ENCODE measurements at places on chromosomes 12 and 14. TPM values are rescaled to one million over a fixed set of nuclear protein-coding genes. Genes with fewer than 3 reads are reported as not detected.

Gene NUAK1
- 39.2 TPM for total RNA-seq

GRCh38 chr12:98578392-98578791 lies 15.1 kb upstream of the SLC25A3 start:
- H3K36me3 ChIP-seq = no peaks in the 10 kb centered on the region
- no peaks in the 10 kb centered on the region for H3K27me3 ChIP-seq
- H3K4me3 ChIP-seq = no peak overlapping the region
- H3K27ac ChIP-seq = no peak overlapping the region
- no peaks in the 10 kb centered on the region for H3K4me1 ChIP-seq

GRCh38 chr12:28876196-28876798 lies 272.8 kb upstream of the FAR2 start:
- no peaks in the 10 kb centered on the region for H3K36me3 ChIP-seq
- no peak for DNase-seq
- peaks cover 3% of the 10 kb centered on the region for H3K4me1 ChIP-seq
- no peak overlapping the region for H3K27ac ChIP-seq
- no peak overlapping the region for H3K4me3 ChIP-seq
- no peaks in the 10 kb centered on the region for H3K27me3 ChIP-seq

DNA sequence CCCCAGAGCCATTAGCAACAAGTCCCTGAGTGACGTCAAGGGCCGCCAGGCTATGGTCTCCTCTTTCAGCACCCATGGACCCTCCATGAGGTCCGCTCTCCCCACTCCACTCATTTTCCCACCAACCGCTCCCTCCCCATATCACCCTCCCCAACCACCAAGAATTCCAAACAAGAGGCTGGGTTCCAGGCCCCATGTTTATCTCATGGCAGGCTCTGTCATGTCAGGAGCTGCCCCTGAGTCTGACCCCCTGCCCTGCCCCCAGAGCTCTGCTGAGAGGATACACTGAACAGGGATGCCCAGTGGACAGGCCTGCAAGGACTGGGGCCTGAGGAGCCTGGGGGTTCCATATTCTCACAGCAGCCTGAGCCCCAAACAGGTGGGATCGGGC lies 21.6 kb upstream of the SMUG1 start:
- H3K4me1 ChIP-seq = no peaks in the 10 kb centered on the region
- peaks cover 39% of the 10 kb centered on the region for H3K27me3 ChIP-seq
- no peak overlapping the region for H3K4me3 ChIP-seq
- no peak overlapping the region for H3K27ac ChIP-seq
- no peaks in the 10 kb centered on the region for H3K36me3 ChIP-seq
- DNase-seq = no peak

DNA sequence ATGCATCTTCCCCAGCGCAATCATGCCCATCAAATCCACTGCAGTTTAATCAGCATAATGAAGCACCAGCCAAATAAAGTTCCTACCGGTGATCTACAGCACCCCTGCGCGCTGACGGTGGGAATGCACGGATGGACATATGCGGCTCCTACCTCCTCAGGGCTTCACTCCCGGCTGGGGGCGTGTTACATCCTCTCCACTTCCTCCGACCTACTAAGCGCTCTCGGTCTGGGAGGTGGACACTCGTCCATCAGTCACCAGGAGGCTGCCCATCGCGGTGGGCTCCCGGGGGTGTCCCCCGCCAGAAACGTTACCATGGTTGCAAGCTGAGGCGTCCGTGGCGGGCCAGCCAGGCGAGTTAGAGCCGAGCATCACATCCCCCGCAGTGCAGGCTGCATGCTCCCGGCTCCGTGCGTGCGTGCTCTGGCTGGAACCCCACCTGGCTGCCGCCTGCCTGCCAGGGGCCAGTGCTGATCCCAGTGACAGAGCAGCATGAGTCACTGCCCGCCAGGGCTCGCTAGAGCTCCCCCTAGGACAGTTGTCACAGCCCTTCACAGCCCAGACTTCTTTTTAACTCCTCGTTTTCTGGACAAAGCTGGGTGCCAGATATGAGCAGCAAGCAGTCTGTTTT lies 73.0 kb downstream of the CIT start:
- H3K36me3 ChIP-seq = no peaks in the 10 kb centered on the region
- H3K27me3 ChIP-seq = no peaks in the 10 kb centered on the region
- peak; percentile 61 for DNase-seq
- H3K4me3 ChIP-seq = peak overlapping the region; percentile 37
- H3K27ac ChIP-seq = no peak overlapping the region

- no peak overlapping the region for H3K4me3 ChIP-seq
- H3K27me3 ChIP-seq = no peaks in the 10 kb centered on the region
- H3K4me1 ChIP-seq = no peaks in the 10 kb centered on the region
- no peak for DNase-seq
- H3K27ac ChIP-seq = no peak overlapping the region
Observed at GRCh38 chr14:103994535-103995184, 52.3 kb upstream of the RD3L start.

DNA sequence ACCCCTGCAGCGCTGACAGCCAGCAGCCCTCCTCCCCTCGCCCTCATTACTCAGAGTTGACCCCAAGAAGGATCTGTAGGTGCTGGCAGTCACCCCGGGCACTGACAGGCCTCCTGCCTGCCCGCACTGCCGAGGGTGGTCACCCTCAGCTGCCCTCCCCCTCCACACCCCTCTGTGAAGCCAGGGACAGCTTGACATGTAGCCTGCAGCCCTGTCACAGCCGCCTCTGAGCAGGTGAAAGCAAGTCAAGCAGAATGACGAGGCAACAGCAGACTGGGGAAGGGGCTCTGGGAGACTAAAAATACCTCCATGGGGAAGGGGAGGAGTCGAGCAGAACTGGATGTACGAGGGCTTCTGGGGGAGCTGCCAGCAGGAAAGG lies 178.1 kb downstream of the DPF3 start:
- no peaks in the 10 kb centered on the region for H3K27me3 ChIP-seq
- H3K27ac ChIP-seq = peak overlapping the region; percentile 87
- H3K4me1 ChIP-seq = peaks cover 37% of the 10 kb centered on the region
- peak; percentile 71 for DNase-seq

DNA sequence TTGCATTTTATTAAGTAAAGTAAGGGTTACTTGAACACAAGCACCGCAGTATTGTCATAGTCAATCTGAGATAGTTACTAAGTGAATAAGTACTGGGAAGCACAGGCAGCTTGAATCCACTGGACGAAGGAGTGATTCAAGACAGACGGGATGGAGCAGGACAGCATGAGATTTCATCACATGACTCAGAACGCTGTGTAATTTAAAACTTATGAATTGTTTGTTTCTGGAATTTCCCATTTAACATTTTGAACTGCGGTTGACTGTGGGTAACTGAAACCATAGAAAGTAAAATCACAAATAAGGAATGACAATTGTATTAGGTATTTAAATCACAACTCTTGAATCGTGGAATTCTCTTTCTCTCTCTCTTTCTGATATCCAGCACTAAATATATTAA lies 1630.4 kb upstream of the SEL1L start:
- H3K4me3 ChIP-seq = no peak overlapping the region
- H3K36me3 ChIP-seq = no peaks in the 10 kb centered on the region
- H3K4me1 ChIP-seq = no peaks in the 10 kb centered on the region
- H3K27ac ChIP-seq = no peak overlapping the region

Data from heart left ventricle (tissue), 16 donors.